ENCODE measurements at places on chromosomes 5 and 9. TPM values are rescaled to one million over a fixed set of nuclear protein-coding genes. Genes with fewer than 3 reads are reported as not detected.

GRCh38 chr9:93577975-93578682 is 1.7 kb downstream of the PHF2 start:
- DNase-seq: no peak

DNA sequence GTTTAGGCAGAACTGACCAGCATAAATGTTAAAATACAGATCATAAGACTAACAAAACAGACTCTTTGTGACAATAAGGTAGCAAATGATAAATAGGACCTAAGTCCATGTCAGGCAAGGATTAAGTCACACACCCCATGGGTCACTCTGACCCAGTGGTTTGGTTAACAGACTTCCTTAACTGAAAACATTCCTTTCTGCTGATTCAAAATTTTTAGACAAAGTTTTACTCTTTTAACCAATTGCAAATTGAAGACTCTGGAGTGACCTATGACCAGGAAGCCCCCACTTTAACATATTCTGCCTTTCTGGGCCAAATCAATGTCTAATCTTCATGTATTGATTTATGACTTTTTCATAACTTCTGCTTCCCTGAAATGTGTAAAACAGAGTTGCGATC is 4.9 kb upstream of the NXNL2 start:
- DNase-seq: no peak

DNA sequence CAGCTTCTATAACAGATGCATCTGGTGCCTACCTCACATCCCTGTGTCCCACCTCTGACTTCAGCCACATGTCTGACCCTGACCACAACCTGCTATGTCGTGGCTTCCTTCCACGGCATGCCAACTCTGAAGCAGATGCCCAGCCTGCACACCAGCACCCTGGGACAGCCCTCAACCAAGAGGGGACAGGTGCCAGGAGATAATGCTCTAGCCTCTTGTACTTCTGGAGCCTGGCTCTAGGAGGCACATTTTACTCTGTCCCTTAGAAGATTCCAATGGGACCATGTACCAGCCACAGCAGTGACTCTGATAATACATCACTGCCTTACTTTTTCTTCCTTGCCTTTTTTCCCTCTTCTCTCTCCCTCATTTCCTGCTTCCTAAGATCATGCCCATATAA is 51.4 kb downstream of the EBF1 start:
- DNase-seq: no peak

GRCh38 chr5:83564069-83564749 is 92.7 kb downstream of the VCAN start:
- DNase-seq: peak; percentile 57

CYSRT1 gene
- 1.4 TPM for total RNA-seq

SYNPO gene
- 3.0 TPM for total RNA-seq

- no peak for DNase-seq
Observed at GRCh38 chr5:72600391-72600981, 93.3 kb upstream of the ZNF366 start.

HTR1A gene
- total RNA-seq: 4.7 TPM

- peak; percentile 27 for DNase-seq
Observed at GRCh38 chr9:28001096-28001495, 427.8 kb upstream of the C9orf72 start.

DNA sequence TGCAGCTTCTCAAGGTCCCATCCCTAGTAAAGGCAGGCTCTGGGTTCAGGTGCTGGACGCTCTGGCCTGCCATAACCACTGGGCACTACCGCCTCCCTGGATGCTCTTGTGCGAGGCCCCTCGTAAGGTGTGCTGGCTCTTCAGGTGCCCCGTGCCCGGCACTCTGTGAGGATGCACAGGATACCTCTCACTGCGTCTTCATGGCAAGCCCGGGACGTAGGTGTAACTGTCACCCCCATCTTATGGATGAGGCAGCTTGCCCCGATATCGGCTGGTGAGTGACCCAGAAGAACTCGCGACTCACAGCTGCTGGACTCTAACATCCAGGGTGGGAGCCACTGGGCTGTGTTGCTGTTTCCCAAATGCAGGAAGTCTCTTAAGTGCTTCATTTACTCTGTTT is 79.0 kb downstream of the GTF3C4 start:
- no peak for DNase-seq

GRCh38 chr5:160930406-160930805 is 78.4 kb upstream of the ATP10B start:
- DNase-seq: peak; percentile 89

GRCh38 chr9:129272348-129273025 is 94.4 kb upstream of the IER5L start:
- DNase-seq: no peak

DNA sequence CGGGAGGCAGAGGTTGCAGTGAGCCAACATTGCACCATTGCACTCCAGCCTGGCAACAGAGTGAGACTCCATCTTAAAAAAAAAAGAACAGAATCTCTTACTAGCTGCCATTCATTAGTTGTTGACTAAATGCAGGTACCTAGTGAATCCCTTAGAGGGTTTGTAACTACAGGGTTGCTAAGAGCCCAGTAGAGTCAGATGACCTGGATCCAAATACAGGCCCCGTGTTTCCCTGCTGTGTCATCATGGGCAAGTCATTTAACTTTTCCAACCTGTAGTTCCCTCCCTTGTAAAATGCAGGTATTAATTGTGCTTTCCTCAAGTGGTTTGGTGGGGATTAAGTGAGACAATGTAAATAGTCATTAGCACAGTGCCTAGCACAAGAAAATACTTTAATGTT is 32.8 kb downstream of the PLAC8L1 start:
- DNase-seq: peak; percentile 55

DNA sequence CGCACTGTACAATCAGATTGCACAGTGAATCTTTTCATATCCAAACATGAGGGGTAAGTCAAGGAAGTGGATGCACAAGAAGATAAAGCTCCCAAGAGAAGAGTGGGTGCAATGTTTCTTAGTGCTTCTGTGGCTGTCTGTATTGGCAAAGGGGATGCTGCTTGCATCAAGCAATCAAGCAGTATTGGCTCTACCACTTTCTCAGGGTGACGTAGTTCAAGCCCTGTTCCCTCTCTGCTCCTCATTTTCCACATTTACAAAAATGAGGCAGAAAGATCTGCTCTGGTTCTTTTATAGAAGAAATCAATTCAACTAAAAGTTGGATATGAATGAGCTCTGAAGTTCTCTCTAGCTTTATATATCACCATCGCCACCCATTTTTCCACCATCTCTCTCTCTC is 2.3 kb downstream of the TNFSF8 start:
- DNase-seq: no peak

- peak; percentile 37 for DNase-seq
Observed at GRCh38 chr9:133437753-133438531, 15.8 kb downstream of the ADAMTS13 start.

POLR3G gene
- total RNA-seq: 130 TPM

- no peak for DNase-seq
Observed at GRCh38 chr9:19020886-19021455, 12.0 kb downstream of the SAXO1 start.

F2RL1 gene
- total RNA-seq: 27.1 TPM

PTPN3 gene
- 2.8 TPM for total RNA-seq

DNA sequence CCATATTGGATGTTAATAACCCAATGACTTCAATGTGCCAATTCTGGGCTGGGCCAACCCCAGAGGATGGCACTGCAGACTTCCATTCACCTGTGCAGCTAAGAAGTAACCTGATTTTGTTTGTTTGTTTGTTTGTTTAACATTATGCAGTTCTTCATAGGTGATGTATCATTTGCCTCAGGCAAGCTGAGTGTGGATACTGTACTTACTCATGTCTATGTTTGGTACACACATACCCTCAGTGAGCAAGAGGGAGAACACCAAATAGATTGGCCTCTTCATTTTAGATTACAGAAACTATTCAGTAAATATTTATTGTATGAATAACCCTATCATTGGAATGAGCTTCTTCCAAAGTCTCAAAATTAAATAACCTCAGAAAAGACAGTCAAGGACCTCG is 180.2 kb upstream of the SMC2 start:
- DNase-seq: no peak

GRCh38 chr9:95089257-95090022 is 228.1 kb downstream of the FANCC start:
- no peak for DNase-seq

TSSK1B gene
- total RNA-seq: 0.52 TPM

DNA sequence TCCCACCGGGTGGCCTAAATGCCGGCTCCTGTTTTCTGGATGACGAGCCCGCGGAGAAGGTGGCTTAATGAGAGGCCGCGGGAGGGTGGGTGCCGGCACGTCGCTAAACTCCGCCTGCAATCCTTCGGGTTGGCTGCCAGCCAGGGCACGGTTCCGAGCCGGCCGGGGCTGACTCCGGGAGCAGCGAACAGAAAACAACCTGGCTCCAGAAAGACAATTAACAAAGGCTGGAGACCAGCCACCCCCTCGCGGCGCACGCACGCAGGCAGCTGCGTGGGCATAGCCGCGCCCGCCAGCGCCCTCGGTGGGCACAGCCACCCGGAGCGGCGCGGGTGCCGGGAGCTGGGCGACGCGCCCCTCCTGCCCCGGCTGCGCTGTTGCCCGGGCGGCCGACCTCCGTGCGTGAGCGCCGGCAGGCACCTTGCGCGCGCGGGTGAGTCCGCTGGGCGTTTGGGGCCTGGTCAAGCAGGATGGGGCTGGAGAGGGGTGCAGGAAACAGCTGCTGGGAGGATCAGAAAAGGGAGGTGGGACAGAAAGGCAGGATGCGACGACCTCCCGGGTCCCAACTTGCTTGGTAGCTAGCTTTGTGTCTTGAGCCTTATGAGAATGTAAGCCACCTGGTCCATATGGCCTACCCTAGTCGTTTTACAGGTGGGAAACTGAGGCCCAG is at the start of gene ARHGEF37:
TSS of gene ARHGEF37 (plus strand) at position 307 of the 670 bp plus-strand sequence. CDS start 16,272 bp downstream, outside the sequence.
- peak; percentile 71 for DNase-seq

GRCh38 chr5:142239394-142240159 is 85.2 kb downstream of the SPRY4 start:
- DNase-seq: no peak

DNA sequence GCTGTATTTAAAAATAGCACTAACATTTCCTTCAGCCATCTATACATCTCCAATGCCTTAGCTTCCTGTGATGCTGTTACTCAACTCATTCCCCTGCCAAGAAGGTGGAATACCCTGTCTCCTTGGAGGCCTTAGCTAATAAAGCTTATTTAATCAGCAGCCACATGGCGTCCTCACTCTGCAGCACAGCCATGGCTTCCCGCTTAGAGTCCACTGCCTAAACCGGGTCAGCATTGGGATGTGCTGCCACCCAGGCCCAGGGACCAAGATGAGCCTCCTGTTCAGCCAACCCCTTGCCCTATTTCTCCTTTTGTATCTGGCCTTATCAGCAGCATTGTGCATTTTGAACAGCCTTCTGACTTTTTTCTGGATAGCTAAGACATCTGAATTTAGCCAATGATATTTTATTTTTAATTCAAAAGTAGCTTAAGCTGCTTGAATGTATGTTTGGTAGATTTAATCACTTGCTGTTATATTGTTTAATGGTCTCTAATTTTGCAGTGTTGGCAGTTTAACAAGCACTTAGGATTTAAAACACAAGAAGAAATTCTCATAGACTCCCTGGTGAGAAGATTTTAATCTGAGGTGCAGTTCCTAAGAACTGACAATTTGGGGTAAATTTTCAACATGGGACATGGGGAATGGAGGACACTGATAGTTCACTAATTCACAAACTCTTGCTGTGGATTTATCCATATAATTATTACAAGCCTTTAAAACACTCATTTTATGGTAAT is 113.0 kb downstream of the RPS23 start:
- DNase-seq: peak; percentile 53

GRCh38 chr9:99828417-99829176 is 6.9 kb downstream of the NR4A3 start:
- peak; percentile 74 for DNase-seq

- no peak for DNase-seq
Observed at GRCh38 chr5:313806-314376, 7.6 kb upstream of the AHRR start.

DNA sequence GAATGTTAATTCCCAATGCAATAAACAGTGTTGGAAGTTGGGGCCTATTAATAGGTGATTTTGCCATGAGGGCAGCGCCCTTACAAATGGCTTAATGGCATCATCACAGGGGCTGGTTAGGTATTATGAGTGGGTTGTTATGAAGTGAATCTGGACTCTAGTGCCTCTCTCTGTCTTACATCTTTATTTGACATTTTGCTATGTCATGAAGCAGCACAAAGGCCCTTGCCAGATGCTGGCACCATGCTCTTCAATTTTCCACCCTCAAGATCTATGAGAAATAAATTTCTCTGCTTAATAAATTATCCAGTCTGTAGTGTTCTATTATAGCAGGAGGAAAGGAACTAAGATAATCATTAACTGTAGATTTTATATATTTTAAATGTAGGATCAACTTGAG is 1098.7 kb upstream of the NUDT12 start:
- DNase-seq: no peak

- no peak for DNase-seq
Observed at GRCh38 chr9:3929345-3930047, 370.4 kb downstream of the GLIS3 start.

DNA sequence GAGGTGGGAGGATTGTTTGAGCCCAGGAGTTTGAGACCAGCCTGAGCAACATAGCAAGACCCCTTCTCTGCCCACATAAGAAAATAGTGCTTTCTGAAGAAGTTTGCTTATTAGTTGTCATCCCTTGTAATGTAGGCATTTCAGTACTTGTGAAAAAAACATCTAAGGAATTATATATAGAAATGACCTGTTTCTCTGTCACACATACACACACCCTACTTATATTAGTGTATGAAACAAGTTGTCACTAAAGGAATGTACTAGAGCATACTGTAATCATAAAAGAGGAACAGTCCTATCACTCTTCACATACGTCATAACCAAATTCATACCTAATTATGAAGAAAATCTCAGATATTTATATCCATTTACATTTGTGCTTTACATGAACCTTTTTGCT is 122.0 kb downstream of the NIPBL start:
- no peak for DNase-seq

GRCh38 chr9:129175825-129176633 is 2.0 kb downstream of the IER5L start:
- peak; percentile 90 for DNase-seq

DNA sequence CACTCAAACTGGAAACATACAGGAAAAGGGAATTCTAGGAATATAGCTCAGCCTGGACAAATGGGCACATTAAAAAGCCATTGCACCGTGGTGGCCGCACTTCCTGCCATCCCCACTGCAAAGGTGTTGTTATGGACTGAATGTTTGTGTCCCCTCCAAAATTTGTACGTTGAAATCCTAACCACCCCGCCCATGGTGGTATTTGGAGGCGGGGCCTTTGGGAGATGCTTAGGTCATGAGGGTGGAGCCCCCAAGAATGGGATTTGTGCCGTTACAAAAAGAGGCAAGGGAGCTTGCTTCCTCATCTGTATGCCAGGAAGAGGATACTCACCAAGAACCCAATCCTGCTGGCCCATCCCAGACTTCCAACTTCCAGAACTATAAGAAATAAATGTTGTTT is 1.1 kb upstream of the CMBL start:
- DNase-seq: peak; percentile 43

DMRT3 gene
- total RNA-seq: not detected

Measured in GM23338 (cell line).